GM23338 (cell line): ENCODE measurements at places on chromosomes 12 and 14.

DNA sequence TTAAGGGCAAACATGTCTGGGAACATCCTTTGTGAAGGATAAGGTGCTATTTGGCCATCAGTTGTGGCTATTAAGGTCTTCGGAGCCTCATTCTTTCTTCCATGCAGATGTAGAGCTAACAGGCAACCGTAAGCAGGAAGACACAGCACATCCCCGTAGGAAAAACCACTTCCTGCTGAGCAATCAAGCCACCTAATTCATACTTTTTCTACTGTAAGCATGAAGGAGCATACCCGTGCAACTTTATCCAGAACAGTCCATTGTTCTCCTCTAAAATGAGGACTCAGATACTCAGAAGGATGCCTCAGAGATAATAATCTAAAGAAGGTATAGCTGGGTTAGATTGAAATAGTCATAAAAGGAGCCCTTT is 232.0 kb downstream of the PPM1H start:
- no peaks in the 10 kb centered on the region for H3K27me3 ChIP-seq
- peak overlapping the region; percentile 36; the same call in 1 of the 2 replicates for H3K27ac ChIP-seq

DNA sequence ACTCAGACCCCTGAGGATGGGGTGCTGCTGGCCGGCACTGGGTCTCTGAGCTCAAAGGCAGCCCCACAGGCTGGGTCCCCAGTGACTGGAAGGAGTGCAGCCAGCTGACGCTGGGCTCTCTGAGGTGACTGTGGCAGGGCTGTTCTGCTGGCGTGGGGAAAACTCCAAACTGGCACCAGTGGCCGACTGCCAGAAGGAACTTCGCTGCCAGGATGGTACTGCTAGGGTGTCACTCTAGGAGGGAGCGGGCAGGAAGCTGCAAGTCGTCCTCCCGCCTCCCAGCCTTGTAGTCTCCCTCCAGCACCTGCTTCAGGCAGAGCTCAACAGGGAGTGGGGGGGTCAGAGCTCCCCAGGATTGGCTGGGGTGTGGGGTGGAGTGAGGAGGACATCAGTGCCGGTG is 41.3 kb downstream of the CDC42BPB start:
- peaks cover 16% of the 10 kb centered on the region for H3K4me1 ChIP-seq
- H3K36me3 ChIP-seq, result no peaks in the 10 kb centered on the region
- DNase-seq, result no peak
- no peak overlapping the region for H3K4me3 ChIP-seq

DNA sequence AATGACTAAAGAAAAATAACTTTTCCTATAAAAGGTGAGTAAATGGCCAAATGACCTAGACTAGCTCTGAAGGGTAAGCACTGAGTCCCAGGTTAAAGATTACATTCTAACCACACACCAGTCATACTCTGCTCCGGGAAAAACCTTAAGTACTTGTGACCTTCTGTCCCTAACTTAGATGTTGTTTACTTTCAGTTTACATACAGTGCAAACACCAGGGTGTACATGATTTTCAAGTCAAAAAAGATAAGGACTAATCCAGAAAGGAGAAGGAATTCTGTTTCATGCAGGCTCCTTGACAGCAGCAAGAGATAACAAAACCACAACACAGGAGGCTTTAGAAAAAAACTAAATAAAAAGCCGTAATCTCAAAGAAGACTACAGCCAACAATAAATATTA is 174.2 kb downstream of the PPM1H start:
- H3K4me3 ChIP-seq, result no peak overlapping the region
- H3K36me3 ChIP-seq, result no peaks in the 10 kb centered on the region
- no peak overlapping the region for H3K27ac ChIP-seq

- no peaks in the 10 kb centered on the region for H3K36me3 ChIP-seq
- H3K4me3 ChIP-seq, result peak overlapping the region; percentile 77
- H3K27ac ChIP-seq, result no peak overlapping the region
- DNase-seq, result no peak
- H3K27me3 ChIP-seq, result peaks cover 94% of the 10 kb centered on the region
These were observed 352 bp downstream of the PLXNC1 start for GRCh38 chr12:94148739-94149118.

GRCh38 chr12:110134691-110135411 is 10.7 kb downstream of the IFT81 start:
- H3K4me3 ChIP-seq, result no peak overlapping the region
- no peaks in the 10 kb centered on the region for H3K27me3 ChIP-seq
- no peaks in the 10 kb centered on the region for H3K4me1 ChIP-seq
- H3K36me3 ChIP-seq, result peaks cover 9% of the 10 kb centered on the region; the same call in 1 of the 2 replicates
- no peak overlapping the region for H3K27ac ChIP-seq
- no peak for DNase-seq

- no peak for DNase-seq
- no peaks in the 10 kb centered on the region for H3K27me3 ChIP-seq
- no peak overlapping the region for H3K27ac ChIP-seq
- H3K36me3 ChIP-seq, result 0 out of 2 replicates have a peak, but pooled peaks cover 4% of the 10 kb centered on the region
These were observed 19.8 kb downstream of the ALDH6A1 start for GRCh38 chr14:74064426-74064825.

- no peak for DNase-seq
- H3K4me3 ChIP-seq, result no peak overlapping the region
- no peaks in the 10 kb centered on the region for H3K27me3 ChIP-seq
- no peaks in the 10 kb centered on the region; the same call in 1 of the 2 replicates for H3K36me3 ChIP-seq
- H3K27ac ChIP-seq, result no peak overlapping the region
These were observed 854.1 kb upstream of the TMEM132C start for GRCh38 chr12:127412866-127413265.

DNA sequence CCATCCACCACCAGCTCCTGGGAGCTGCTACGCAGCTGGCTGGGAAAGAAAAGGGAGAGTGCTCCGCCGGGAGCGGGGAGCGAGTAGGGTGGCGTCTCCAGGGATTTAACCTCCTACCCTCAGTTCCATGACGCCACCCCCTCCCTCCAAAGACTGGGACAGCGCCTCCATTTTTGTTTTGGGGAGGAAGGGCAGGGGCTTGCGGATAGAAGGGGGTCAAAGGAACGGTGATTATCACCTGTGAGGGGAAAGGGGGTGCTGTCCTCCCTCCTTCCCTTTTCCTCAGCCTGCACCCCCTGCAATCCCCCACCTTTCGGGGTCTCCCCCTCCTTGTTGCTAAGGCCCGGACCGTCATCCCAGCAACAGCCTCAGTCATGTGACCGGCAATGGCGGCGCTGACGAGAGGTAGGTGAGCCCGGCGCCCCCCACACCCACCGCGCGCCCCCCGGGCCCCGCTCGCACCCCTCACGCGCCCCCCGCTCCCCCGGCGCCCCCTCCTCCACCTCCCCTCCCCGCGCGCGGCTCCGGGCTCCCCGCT is at the start of gene DTX3:
TSS of gene DTX3 (plus strand) at position 371 of the 538 bp plus-strand sequence. CDS start 1,694 bp downstream, outside the sequence.
- H3K4me1 ChIP-seq, result peaks cover 30% of the 10 kb centered on the region
- H3K27me3 ChIP-seq, result peaks cover 10% of the 10 kb centered on the region
- peak within 1 kb of the TSS; percentile 93 for H3K4me3 ChIP-seq
- DNase-seq, result peak; percentile 70
- H3K27ac ChIP-seq, result peak within 1 kb of the TSS; percentile 48; the same call in 1 of the 2 replicates

DNA sequence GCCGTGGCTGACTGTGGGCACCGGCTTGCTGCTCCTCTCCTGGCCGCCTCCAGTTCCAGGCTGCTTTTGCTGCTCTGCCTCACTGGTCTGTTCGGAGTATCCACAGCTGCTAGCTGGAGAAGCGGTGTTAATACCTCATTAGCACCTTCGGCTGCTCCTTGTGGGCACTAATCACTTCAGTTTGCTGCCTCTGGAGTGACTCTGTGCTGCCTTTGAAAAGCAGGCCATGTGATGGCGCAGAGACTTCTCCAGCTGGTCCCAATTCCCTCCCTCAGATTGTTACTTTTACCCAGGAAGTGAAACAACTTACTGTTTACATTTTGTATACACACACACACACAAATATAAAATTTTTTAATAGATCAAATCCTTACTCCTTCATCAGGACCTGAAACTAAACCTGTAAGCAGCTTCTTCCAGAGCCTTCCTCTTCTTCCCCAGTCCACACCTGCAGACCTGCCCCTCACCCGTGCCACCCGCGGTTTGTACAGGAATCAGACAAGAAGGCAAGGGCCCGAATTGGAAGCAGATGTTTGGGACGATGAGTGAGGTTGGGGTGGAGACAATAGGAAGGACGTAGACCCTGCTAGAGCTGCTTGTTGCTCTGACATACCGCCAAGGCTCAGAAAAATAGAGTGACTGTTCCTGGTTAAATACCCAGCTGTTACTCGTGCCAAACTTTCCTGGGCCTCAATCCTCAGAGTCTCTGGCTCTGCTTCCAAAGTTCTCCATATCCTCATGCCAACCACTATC is 41.5 kb upstream of the LTBP2 start:
- H3K4me3 ChIP-seq, result no peak overlapping the region
- H3K36me3 ChIP-seq, result peaks cover 3% of the 10 kb centered on the region; the same call in 1 of the 2 replicates
- DNase-seq, result no peak
- H3K27me3 ChIP-seq, result no peaks in the 10 kb centered on the region

DNA sequence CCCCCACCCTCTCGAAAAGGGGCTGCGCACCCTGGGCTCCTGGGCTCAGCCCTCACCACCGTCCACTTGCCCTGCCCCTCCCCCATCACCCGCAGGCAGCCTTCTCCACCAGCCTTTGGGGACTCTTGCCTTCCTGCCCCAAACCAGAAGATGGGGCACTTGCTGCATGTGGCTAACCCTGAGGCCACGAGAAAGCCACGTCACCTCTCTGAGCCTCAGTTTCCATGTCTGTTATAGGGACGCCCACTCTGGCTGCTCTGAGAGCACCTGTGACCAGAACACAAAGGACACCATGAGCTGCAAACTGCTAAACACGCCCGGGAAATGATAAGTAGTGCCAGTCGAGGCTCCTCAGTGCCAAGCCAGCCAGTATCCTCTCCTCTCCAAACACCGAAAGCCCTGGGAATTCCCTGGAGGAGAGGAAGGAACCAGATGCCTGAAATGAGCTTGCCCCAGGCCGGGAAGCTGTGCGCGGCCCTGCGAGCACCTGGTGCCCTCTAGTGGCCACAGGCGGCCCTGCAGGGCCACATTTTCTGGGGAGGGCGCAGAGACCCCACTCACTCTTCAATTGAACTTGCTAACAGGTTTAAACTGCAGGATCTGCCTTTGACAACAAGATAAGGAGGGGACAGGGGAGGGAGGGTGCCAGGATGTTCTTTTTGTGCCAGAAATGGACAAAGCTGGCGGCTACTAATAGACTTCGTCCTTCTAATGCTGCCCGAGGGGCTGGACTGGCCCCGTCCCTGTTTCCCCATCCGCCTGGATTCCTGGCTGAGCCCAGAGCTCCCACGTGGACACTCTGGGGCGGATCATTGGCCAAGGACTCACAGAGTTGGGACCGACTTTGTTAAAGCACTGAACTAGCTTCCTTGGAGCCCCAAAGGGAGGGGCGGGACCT is 10.2 kb upstream of the SERPINA9 start:
- H3K4me1 ChIP-seq, result 0 out of 2 replicates have a peak, but pooled peaks cover 6% of the 10 kb centered on the region
- peak overlapping the region; percentile 47 for H3K4me3 ChIP-seq
- DNase-seq, result peak; percentile 94
- H3K27me3 ChIP-seq, result no peaks in the 10 kb centered on the region

GRCh38 chr12:68368327-68368726 is 36.2 kb upstream of the MDM1 start:
- no peaks in the 10 kb centered on the region for H3K36me3 ChIP-seq
- no peaks in the 10 kb centered on the region for H3K27me3 ChIP-seq
- no peak for DNase-seq
- H3K4me1 ChIP-seq, result peaks cover 16% of the 10 kb centered on the region

DNA sequence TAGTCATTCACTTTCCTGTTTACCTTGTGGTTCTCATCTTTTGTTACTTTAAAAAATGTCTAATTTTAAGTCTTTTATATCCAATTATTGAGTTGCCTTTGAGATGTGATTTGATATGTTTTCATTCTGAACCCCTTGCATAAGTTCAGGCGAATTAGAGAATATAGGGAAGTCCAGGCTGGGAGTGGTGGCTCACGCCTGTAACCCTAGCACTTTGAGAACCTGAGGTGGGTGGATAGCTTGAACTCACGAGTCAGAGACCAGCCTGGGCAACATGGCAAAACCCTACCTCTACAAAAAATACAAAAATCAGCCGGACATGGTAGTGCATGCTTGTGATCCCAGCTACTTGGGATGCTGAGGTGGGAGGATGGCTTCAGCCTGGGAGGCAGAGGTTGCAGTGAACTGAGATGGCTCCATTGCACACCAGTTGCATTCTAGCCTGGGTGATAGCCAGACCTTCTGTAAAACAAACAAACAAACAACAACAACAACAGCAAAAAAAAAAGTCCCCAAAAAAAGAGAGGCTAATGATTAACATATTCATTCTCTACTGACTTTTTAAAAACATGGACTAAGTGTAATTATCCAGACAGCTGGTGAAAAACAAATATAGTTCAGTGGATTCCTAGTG is 451.1 kb upstream of the RGS6 start:
- peaks cover 18% of the 10 kb centered on the region; the same call in 1 of the 2 replicates for H3K4me1 ChIP-seq
- H3K27ac ChIP-seq, result no peak overlapping the region
- H3K27me3 ChIP-seq, result no peaks in the 10 kb centered on the region
- no peak overlapping the region for H3K4me3 ChIP-seq
- no peak for DNase-seq

- no peak overlapping the region for H3K4me3 ChIP-seq
- peaks cover 27% of the 10 kb centered on the region for H3K4me1 ChIP-seq
- DNase-seq, result no peak
- H3K27me3 ChIP-seq, result no peaks in the 10 kb centered on the region
- H3K27ac ChIP-seq, result no peak overlapping the region
- H3K36me3 ChIP-seq, result no peaks in the 10 kb centered on the region
These were observed 3.3 kb downstream of the AP1G2 start for GRCh38 chr14:23564181-23564812.

GRCh38 chr12:109814600-109815150 is 18.5 kb downstream of the TRPV4 start:
- DNase-seq, result no peak
- H3K27ac ChIP-seq, result no peak overlapping the region
- no peaks in the 10 kb centered on the region for H3K4me1 ChIP-seq
- H3K4me3 ChIP-seq, result no peak overlapping the region
- H3K27me3 ChIP-seq, result no peaks in the 10 kb centered on the region

- H3K4me3 ChIP-seq, result no peak overlapping the region
- no peak overlapping the region for H3K27ac ChIP-seq
- no peaks in the 10 kb centered on the region for H3K27me3 ChIP-seq
- no peaks in the 10 kb centered on the region for H3K36me3 ChIP-seq
These were observed 114.2 kb downstream of the TTC6 start for GRCh38 chr14:37709419-37710195.

DNA sequence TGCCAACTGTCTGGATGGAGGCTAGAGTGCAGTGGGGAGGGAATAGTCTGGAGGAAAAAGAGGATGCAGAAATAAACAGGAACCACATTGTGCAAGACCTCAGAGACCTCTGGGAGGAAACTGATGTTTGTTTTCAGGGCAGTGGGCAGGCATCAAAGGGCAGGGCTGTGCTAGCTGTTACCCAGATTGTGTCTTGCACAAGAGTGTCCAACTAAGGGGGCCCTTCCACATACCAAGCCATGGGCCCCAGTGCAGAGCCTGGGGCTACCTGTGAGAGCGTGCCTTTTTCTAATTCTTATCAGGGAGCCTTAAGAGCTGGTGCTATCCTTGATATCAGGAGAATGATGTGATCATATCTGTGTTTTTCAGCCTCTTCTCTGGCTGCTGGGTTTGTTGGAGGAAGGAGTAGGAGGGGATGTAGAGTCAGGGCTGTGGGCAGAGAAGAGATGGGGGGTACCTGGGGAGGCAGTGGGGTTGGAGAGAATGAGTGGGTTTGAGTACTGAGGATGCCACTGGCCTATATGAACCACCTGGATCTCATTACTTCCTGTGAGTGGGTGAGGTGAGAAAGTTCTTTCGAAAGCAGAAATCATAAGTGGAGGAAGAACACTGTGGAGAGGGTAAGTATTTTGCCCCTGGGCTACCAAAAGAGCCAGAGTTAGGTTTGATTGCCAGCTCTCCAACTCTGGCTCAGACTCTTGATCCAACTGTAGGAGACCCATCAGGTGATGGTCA is 259.2 kb upstream of the CRY1 start:
- no peak overlapping the region for H3K4me3 ChIP-seq
- no peak overlapping the region for H3K27ac ChIP-seq
- DNase-seq, result no peak
- no peaks in the 10 kb centered on the region; the same call in 1 of the 2 replicates for H3K36me3 ChIP-seq
